ENCODE measurements at places on chromosomes 6 and 20. TPM values are rescaled to one million over a fixed set of nuclear protein-coding genes. Genes with fewer than 3 reads are reported as not detected.

The OXT gene
- total RNA-seq: not detected

The NT5E gene
- 68.2 TPM for total RNA-seq

The TP53TG5 gene
- 0.76 TPM for total RNA-seq

The SYTL3 gene
- 55.3 TPM for total RNA-seq

The CDSN gene
- 0.12 TPM for total RNA-seq

The ATG5 gene
- 39.6 TPM for total RNA-seq

The SPATA25 gene
- 0.42 TPM for total RNA-seq

The TCP11 gene
- not detected for total RNA-seq

DNA sequence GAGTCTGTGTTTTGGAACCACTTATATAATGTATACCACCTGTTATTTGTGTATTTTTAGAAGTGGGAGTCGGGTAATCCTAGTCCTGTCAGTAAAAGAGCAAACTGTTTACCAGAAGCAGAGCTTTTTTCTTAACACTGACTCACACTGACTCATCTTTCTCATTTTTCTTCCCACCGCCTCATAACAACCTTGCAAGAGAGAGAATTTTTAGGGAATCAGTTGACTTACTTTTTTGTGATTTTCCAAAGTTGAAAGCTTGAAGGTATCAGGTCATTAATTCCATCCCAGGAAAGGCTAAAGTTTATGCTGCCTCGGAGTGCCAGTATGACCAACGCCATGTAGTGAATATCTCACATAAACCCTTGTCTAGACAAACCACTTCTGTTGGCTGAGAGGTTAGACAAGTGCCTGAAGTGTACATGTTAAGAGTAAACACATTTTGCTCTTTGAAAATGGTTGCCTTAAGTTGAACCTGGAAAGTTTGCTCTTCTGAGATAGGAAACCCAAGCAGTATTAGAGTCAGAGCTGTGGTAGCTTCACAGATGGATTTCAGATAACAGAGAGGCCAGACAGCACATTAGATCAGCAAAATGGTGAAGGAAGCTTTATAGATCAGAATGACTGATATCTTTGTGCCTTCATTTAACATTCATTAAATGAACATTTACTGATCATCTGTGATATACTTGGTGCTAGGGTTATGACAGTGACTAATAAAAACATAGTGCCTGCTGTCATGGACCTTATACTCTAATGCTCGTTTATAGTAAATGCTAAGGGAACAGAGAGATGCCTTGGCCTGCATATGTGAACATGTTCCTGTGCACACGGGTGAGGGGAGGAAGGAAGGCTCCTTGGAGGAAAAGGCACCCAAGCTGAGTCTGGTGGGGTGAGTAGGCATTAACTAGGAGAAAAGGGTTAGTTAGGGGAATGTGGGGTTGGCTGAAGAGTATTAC lies 29.1 kb upstream of the PKIG start:
- H3K36me3 ChIP-seq: no peaks in the 10 kb centered on the region
- H3K4me1 ChIP-seq: peaks cover 13% of the 10 kb centered on the region
- DNase-seq: no peak
- no peaks in the 10 kb centered on the region for H3K27me3 ChIP-seq

DNA sequence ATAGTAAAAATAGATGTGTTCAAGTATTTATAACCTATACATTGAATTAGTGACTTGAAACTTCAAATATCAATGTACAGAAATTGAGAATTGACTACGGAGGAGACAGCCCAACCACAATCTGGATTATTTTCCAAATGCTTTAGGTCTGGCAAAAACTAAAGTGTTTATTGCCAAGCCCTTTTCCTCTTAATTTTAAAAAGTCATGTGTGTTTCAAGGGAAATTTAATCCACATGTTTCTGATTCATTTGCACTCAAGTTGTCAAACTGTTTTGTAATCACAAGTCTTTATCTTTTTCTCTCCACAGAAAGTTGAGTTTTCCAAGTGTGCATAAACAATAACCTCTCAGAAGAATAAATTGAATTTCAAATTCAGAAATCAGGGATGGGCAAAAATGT lies 350.8 kb upstream of the RSPO3 start:
- DNase-seq: no peak
- H3K27me3 ChIP-seq: peaks cover 43% of the 10 kb centered on the region
- no peak overlapping the region for H3K4me3 ChIP-seq
- no peaks in the 10 kb centered on the region for H3K4me1 ChIP-seq

GRCh38 chr20:42093542-42094440 lies 475.6 kb upstream of the CHD6 start:
- H3K27me3 ChIP-seq: no peaks in the 10 kb centered on the region
- no peak overlapping the region for H3K4me3 ChIP-seq
- H3K27ac ChIP-seq: no peak overlapping the region
- DNase-seq: no peak
- H3K4me1 ChIP-seq: no peaks in the 10 kb centered on the region
- H3K36me3 ChIP-seq: no peaks in the 10 kb centered on the region

DNA sequence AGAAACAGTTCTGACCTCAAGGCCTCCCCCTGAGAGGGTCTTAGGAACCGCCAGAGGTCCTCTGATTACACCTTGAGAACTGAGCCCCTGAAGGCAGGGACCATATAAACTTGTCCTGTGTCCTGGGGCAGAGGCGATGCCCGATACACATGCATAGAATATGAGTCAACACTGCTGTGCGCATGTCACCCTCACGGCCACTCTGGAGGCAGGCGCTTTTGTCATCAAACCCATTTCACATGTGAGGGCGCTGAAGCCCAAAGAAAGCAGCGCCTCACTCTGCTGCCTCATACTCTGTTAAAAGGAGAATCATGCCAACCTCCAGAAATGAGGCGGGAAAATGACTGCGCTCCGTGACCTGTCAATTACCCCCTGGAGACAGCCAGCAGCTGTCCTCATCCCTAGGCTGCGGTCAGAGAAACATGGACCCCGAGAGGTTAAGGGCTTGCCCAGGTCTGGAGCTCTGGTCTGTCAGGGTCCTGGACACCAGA lies 158.3 kb downstream of the GRM4 start:
- H3K27ac ChIP-seq: no peak overlapping the region
- no peak overlapping the region for H3K4me3 ChIP-seq
- H3K36me3 ChIP-seq: no peaks in the 10 kb centered on the region
- DNase-seq: peak; percentile 37
- peaks cover 7% of the 10 kb centered on the region for H3K4me1 ChIP-seq
- H3K27me3 ChIP-seq: no peaks in the 10 kb centered on the region

- no peaks in the 10 kb centered on the region for H3K27me3 ChIP-seq
- H3K4me3 ChIP-seq: no peak overlapping the region
Measured at GRCh38 chr6:166860392-166860791, 96.0 kb downstream of the RNASET2 start.

- H3K4me3 ChIP-seq: no peak overlapping the region
- no peak overlapping the region for H3K27ac ChIP-seq
- no peaks in the 10 kb centered on the region for H3K36me3 ChIP-seq
- H3K4me1 ChIP-seq: peaks cover 4% of the 10 kb centered on the region
Measured at GRCh38 chr6:132188556-132189264, 212.6 kb downstream of the MOXD1 start.

GRCh38 chr6:139338795-139339194 lies 35.7 kb downstream of the CITED2 start:
- DNase-seq: no peak
- H3K4me3 ChIP-seq: no peak overlapping the region
- H3K27ac ChIP-seq: no peak overlapping the region
- H3K36me3 ChIP-seq: no peaks in the 10 kb centered on the region
- H3K4me1 ChIP-seq: no peaks in the 10 kb centered on the region

GRCh38 chr20:56845546-56846086 lies 216.5 kb downstream of the TFAP2C start:
- peaks cover 6% of the 10 kb centered on the region for H3K4me1 ChIP-seq
- no peaks in the 10 kb centered on the region for H3K27me3 ChIP-seq
- no peak for DNase-seq
- no peak overlapping the region for H3K27ac ChIP-seq
- H3K4me3 ChIP-seq: no peak overlapping the region
- no peaks in the 10 kb centered on the region for H3K36me3 ChIP-seq

DNA sequence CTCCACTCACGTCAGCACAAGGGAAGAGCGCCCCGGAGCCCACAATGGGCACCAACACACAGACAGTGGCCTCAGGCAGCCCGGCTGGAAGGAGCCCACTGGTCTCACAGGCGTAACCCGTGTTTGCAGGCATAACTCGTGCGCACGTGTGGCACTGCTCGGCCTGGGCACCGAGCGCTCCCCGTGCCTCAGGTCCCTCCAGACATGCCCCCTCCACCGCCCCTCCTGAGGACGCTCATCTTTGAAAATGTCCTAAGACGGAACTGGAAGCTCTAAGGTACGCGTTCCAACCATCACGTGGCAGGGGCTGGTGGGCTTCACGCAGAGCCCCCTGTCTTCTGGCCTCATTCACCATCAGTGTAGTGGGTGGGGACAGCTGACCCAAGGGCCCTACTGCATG lies 44.6 kb downstream of the SSR1 start:
- no peaks in the 10 kb centered on the region for H3K27me3 ChIP-seq
- H3K4me3 ChIP-seq: no peak overlapping the region
- no peak for DNase-seq
- peaks cover 9% of the 10 kb centered on the region for H3K4me1 ChIP-seq

DNA sequence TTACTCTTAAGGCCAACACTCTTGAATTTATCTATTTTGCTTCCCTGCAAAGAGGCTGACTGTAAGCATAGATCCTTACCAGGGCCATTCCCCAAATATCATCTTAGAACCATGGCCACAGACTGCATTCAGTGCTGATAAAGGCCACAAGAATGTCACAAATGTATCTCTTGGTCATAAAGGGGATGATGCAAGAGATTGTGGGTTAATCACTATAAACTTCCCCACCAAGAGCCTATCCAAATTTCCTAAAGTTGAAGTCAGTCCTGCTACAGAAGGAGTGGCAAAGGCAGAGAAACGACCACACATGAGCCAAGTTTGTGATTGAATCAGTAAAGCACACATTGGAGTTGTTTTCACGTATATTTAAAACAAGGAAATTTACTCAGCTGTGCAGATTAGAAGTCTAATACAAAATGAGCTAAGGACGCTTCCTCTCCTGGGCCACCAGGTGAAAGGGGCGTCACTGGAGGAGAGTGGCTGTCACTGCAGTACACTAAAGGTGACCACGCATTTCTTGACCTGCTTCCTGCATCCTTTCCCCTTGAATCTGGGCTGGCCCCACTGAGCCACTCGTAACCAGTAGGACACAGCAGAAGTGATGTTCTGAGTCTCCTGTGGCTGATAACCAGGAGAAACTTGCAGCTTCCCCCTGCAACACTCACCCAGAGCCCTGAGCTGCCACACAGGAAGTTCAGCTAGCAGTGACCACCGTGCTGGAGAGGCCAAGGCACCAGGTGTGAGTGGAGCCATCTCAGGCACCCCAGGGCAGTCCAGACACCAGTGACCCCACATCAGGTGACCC lies 181.9 kb downstream of the SYNDIG1 start:
- no peak overlapping the region for H3K4me3 ChIP-seq
- no peak overlapping the region for H3K27ac ChIP-seq
- H3K4me1 ChIP-seq: peaks cover 32% of the 10 kb centered on the region
- H3K36me3 ChIP-seq: no peaks in the 10 kb centered on the region
- DNase-seq: no peak
- peaks cover 8% of the 10 kb centered on the region for H3K27me3 ChIP-seq

GRCh38 chr6:36373368-36374019 lies 14.0 kb downstream of the ETV7 start:
- no peak overlapping the region for H3K4me3 ChIP-seq
- DNase-seq: no peak
- no peaks in the 10 kb centered on the region for H3K27me3 ChIP-seq
- H3K27ac ChIP-seq: no peak overlapping the region

GRCh38 chr6:116648156-116648555 lies 20.4 kb downstream of the ZUP1 start:
- H3K4me3 ChIP-seq: no peak overlapping the region
- H3K27me3 ChIP-seq: no peaks in the 10 kb centered on the region
- H3K27ac ChIP-seq: no peak overlapping the region
- H3K4me1 ChIP-seq: no peaks in the 10 kb centered on the region
- peaks cover 5% of the 10 kb centered on the region for H3K36me3 ChIP-seq
- DNase-seq: no peak

DNA sequence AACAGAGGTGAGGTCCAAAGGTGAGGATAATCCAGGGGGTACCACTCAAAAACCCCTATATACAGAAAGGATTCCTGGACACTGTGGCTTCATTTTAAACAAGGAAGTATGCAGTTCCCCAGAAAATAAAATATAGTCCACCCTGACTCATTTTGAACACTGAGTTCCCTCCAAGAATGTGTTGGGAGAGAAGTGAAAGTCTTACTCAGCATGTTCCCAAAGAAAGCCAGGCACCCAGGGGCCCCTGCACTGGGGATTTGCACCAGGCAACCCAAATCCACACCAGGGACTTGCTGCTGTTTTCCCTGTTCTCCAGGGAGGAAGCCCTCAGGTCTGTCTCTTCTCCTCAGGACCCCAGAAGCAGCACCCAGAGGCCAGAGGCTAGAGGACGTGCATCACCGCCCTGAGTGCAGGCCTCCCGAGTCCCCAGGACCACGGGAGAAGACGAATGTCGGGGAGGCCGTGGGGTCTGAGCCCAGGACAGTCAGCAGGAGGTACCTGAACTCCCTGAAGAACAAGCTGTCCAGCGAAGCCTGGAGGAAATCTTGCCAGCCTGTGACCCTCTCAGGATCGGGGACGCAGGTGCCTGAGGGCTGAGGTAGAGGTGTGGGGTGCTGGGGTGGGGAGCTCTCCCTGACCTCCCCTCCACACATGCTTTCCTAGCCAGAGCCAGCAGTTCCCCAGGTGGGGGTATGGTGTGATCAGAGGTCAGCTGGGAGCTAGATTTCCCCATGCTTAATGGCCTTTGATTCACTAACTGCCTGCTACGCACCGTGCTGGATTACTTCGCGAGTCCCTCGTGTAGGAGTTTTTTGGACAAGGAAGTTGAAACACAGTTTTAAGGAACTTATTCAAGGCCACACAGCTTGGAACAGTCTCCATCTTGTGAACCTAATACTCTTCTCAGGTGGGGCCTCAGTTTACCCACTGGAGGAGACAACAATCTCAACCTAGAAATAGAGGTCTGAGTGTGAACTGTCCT lies 3.3 kb downstream of the FGD2 start:
- H3K36me3 ChIP-seq: no peaks in the 10 kb centered on the region
- DNase-seq: no peak
- no peaks in the 10 kb centered on the region for H3K4me1 ChIP-seq
- no peak overlapping the region for H3K4me3 ChIP-seq

DNA sequence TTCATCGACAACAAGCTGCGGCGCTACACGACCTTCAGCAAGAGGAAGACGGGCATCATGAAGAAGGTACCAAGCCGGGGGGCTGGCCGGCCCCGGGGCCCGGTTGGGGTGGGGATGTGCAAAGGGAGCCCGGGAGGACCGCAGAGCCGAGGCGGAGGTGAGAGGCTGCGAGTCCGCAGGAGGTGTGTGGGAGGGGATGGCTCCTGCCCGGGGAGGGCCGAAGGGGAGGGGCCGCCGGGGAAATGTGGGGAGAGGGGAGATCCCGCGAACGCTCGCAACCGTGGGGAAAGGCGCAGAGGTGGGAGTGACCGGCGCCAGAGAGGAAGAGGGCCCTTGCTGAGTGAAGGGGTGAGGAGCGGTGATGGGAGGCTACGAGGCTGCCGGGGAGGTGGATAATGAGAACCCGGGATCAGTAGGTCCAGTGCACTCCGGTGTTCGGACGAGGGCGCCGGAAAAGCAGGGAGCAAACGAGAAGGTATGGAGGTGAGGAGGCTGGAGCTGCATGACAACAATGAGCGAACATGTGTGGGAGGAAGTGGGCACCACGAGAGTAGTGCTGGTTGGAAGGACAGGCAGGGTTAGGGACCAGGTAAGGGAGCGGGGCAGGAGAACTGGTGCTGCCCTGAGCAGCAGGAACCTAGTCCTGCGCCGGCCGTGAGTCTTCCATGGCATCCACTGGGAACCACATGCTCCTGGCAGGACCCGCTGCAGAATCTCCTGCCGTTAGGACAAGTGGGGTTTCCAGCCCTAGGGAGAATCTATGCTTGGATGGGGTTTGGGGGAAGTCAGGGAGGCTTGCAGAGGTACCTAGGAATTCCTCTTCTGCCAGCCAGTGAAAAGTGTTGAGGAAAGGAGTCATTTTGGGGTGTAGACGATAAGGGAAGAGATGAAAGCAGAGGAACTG lies 1.3 kb downstream of the SRF start:
- DNase-seq: no peak
- H3K27ac ChIP-seq: peak overlapping the region; percentile 87
